ENCODE measurements at places on chromosomes 7 and 10. TPM values are rescaled to one million over a fixed set of nuclear protein-coding genes. Genes with fewer than 3 reads are reported as not detected.

Gene CYP2C9
- total RNA-seq = not detected

DNA sequence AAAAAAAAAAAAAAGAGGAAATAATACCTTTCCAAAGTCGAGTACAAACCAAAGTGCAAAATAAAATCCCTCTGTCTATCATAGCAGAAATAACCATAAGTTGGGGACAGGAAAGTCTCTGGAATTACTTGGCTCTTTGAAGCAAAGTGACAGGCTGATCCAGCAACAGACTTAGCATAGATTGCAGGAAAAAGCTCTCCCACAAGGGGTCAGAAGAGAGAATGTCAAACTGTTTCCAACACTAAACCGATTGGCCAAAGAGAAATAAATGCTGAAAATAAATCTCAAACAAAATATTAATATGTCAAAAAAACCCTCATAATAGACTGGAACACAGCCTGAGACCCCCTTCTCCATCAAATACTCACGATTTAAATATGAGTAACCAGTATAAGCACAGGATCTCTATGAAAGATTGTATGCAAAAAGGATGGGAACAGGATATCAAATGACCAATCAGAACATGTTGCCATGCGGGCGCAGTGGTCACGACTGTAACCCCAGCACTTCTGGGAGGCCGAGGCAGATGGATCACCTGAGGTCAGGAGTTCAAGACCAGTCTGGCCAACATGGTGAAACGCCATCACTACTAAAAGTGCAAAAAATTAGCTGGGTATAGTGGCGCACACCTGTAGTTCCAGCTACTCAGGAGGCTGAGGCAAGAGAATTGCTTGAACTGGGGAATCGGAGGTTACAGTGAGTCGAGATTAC is 1000.7 kb upstream of the LRRN3 start:
- no peak for DNase-seq

Gene ZNF425
- total RNA-seq = 3.0 TPM

GRCh38 chr7:52708846-52709245 is 326.6 kb upstream of the POM121L12 start:
- no peak for DNase-seq

Gene AVPI1
- 8.9 TPM for total RNA-seq

Gene NKX1-2
- total RNA-seq = not detected

Gene RASSF4
- total RNA-seq = 1.1 TPM

Gene HDAC9
- 10.2 TPM for total RNA-seq

GRCh38 chr7:1961701-1962276 is 271.0 kb downstream of the MAD1L1 start:
- DNase-seq = peak; percentile 57

DNA sequence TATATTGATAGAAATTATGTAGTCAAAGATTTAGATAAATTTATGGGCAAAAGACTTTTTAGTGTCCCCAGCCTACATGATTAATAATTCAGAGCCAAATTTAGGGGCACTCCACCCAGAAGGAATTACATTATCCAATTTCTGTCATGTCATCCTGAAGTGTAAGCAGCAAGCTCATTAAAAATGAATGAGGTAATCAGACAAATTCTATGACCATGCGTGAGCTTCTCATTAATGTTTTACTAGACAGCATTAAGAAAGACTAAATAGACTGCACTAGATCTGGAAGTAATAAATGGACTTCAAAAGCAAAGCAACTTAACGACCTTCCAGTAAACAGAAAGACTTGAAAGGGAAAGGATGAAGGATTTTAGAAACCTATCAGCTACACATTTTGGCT is 22.7 kb upstream of the TRUB1 start:
- no peak for DNase-seq

Gene ALOX5
- 9.2 TPM for total RNA-seq

DNA sequence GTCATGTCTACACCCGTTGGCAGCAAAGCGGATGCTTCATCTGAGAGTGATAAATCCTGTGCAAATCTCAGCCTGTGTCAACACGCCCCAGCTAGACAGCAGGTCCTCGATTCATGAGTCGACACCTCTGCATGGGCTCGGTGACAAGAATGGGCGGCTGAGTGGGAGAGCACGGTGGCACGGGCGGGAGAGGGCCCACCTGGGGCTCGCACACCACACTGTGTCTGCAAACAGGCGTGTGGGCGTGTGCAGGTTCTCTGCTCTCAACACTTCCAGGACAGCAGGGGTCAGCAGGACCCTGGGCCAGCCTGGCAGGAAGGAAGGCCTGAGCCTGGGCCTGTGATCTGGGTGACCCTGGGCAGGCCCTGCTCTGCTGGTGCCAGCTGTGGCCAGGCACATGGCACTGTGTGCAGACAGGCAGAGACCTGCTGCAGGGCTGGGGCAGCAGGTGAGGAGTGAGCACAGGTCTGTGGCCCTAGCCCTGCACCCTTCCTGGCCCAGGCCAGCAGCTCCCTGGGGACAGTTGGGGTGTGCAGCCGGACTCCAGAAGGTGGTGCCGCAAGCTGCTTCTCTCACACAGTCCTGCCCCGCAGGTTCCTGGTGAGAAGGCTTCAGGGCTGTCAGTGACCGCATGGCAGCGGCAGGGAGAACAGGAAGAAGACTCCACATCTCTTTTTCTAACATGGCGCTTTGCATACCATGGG is 216.4 kb downstream of the ELFN1 start:
- no peak for DNase-seq

DNA sequence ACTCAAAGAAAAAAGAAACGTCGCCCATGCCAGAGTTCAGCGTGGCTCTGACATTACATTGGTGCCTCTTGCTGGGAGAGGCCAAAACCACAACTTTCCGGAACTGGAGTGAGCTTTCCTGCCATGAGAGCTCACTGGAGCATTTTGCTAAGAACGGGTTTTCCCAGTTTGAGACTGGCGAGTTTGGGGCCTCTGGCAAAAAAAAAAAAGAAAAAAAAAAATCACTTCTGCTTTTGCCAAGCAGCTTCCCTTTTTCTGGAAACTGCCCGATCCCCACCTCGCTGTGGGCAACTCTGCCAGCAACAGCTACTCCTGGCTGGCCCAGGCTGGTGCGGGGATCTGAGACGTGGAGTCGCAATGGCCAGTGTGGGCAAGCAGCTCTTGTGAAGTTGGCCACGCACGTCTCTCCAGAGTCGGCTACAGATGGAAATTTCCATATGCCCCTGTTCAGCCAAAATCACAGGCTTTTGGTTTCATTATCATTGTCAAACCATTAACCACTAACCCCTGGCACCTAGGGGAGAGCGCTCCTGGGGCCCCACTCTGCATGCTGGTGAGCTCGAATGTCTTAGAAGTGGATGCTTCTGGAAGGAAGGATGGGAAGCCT is 25.7 kb downstream of the PRKAG2 start:
- peak; percentile 69 for DNase-seq

- DNase-seq = no peak
Observed at GRCh38 chr7:81767926-81768325, 1.9 kb downstream of the HGF start.

DNA sequence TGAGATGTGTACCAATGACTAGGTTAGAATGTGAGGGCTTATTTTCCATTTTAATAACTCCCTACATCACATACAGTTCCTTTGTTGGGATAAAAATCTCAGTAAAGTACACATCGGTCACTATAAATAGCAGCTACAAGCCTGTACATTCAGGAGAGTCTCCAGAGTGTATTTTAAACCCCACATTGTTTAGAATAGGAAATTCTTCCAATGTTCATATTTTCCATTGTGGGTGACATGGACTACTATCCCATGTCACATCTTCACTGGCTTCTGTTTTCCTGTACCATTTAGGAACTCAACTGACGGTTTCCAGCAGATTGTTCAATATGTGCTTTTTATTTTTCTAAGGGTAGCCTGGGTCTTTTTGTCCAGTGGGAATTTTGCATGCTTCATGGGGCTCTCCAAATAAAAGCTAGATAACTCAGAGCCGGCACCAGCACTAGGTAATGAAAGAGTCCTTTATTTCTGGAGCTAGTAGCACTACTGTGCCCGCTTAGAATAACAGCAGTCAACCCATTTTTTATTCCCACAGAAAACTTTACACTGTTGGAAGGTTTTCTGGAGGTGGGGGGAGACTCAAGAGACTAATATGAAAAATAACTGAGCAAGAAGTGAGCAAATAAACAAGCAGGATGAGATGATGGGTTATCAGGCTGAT is 100.5 kb downstream of the CALD1 start:
- DNase-seq = no peak

GRCh38 chr10:60537697-60538096 is 148.0 kb upstream of the ANK3 start:
- DNase-seq = no peak

DNA sequence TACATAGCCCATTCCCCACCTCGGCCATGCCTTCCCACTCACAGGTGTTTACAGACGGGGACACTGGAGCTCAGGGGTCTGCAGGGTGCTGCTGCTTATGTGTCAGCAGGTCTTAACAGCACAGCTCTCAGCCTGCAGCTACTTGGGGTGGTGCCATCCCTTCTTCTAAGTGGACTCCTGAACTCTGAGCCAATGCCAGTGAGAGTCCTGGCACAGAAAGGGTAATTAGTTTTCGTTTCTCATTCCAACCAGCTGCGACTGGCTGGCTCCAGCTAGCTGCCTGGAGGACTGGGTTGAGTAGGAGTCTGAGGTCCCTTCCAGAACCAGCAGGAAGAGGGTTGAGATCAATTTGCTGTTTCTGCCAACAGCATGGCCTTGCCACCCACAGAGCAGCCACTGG is 88.3 kb upstream of the AGK start:
- DNase-seq = no peak

Gene MRC1
- total RNA-seq = 0.27 TPM

DNA sequence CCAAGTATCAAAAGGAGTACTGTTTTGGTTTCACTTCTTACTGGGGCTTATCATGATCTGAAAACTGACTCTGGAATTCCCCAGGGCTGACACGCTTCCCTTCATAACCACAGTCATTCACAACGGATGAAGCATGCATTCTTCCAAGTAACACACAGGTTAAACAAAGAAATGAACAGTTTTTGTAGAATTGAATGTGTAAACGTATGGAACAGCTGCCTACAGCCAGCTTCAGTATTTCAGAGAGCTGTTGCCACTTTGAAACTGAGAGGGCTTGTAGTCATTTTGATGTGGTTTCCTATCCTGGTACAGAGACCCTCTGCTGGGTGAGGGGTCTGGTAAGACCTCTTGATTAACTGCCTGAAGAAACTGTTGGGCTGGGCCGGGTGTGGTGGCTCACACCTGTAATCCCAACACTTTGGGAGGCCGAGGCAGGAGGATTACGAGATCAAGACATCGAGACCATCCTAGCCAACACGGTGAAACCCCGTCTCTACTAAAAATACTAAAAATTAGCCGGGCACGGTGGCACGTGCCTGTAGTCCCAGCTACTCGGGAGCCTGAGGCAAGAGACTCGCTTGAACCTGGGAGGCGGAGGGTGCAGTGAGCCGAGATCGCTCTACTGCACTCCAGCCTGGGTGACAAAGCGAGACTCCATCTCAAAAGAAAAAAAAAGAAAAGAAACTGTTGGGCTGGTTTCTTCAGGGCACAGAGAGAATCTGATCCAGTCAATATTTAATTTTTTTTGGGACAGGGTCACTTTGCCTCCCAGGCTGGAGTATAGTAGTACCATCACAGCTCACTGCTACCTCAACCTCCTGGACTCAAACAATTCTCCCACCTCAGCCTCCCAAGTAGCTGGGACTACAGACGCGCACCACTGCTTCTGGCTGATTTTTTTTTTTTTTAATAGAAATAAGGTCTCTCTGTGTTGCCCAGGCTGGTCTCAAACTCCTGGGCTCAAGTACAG is 4.7 kb downstream of the NFE2L3 start:
- DNase-seq = peak; percentile 91

DNA sequence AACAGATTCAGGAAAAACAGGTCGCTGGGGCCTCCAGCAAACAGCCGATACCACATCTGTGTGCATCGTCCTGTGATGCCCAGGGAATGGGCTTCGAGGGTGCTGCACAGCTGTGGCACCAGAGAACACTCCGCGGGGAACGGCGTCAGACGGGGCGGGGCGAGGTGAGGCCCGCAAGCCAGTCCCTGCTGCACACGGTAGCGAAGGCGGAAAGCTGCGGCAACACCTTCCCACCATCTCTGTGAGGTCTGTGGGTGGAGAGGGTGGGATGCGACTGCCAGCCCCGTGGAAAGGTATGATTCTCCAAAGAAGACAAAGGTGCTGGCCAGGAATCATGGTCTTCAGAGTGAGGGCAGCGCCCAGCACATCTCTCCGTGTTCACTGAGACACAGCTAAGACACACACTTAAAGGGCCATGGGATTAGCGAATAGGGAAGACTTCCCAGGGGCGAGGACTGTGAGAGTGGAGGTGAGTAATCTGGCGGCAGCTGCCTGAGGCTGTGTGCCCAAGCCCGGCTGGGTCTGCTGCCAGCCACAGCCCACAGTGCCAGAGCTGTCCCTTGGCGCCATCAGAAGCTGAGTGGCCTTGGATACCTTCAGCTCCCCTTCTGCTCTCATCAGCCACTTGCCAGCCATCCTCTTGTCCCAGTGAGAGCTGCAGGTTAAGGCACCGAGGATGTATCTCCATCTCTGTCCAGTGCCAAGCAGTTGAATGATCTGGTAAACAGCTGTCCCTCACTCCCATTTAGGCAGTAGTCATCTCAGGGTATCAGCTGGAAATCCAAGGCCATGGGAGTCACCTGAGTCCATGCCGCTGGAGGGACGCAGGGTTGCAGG is 17.6 kb downstream of the PRKAG2 start:
- no peak for DNase-seq

Gene TYSND1
- total RNA-seq = 12.7 TPM

DNA sequence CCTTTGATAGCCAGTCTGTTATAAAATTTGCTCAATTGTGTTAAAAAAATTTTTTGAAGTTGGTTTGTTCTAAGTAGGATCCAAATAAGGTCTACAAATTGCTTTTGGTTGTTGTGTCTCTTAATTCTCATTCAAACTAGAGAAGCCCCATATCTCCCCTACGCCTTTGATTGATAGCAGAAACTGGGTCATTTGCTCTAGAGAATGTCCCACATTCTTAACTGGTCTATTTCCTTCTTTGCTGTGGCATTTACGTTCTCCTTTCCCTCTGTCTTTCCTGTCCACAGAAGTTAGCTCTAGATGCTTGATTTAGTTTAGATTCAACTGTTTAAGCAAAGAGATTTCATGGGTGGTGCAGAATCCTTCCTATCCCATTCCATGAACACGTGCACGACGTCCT is 174.6 kb upstream of the SVIL start:
- DNase-seq = no peak

Gene LRRN3
- under 0.01 TPM for total RNA-seq

Gene SPAM1
- not detected for total RNA-seq

DNA sequence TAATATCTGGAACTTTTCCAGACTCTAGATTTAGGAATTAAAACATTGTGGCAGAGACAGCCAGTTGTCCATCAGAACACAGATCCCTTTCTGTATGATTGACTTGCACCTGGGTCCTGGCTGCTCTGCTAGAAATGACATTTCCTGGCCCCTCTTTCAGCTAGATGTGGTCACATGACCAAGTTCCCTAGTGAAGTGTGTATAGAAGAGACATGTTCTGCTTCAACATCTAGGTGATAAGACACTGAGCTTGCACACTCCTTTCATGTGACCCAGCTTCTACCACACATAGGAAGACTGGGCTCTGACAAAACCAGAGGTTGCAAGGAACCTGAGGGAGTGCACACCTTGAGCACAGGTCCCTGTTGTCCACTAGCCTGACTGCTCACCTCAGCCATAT is 22.8 kb upstream of the DYNC1I1 start:
- DNase-seq = no peak

- DNase-seq = peak; percentile 34
Observed at GRCh38 chr7:43931346-43931745, 5.1 kb downstream of the UBE2D4 start.

Gene MACROH2A2
- 2.2 TPM for total RNA-seq

- DNase-seq = no peak
Observed at GRCh38 chr10:112395809-112396530, 22.1 kb downstream of the ACSL5 start.

- DNase-seq = no peak
Observed at GRCh38 chr10:98296524-98296923, 28.5 kb upstream of the LOXL4 start.
